ENCODE measurements at places on chromosomes 5 and 9. TPM values are rescaled to one million over a fixed set of nuclear protein-coding genes. Genes with fewer than 3 reads are reported as not detected.

CENPH gene
- 38.0 TPM for total RNA-seq

ECM2 gene
- 5.7 TPM for total RNA-seq

TMEM215 gene
- total RNA-seq, result not detected

PHF24 gene
- total RNA-seq, result under 0.01 TPM

SLC34A1 gene
- not detected for total RNA-seq

LRRC70 gene
- total RNA-seq, result 0.50 TPM

PCDHA9 gene
- total RNA-seq, result under 0.01 TPM

DNAH5 gene
- total RNA-seq, result 2.6 TPM

IL4 gene
- not detected for total RNA-seq

SPINK7 gene
- total RNA-seq, result not detected

MROH2B gene
- total RNA-seq, result not detected

SLC6A18 gene
- not detected for total RNA-seq

SURF1 gene
- 30.8 TPM for total RNA-seq

ENG gene
- 36.8 TPM for total RNA-seq

PRRX2 gene
- total RNA-seq, result 50.0 TPM

PCDHGB1 gene
- 4.4 TPM for total RNA-seq

Data from smooth muscle cell of trachea (primary cell).